ENCODE measurements at places on chromosomes 6 and 20. TPM values are rescaled to one million over a fixed set of nuclear protein-coding genes. Genes with fewer than 3 reads are reported as not detected.

GRCh38 chr6:119024111-119024510 lies 54.4 kb downstream of the FAM184A start:
- no peak for DNase-seq

GRCh38 chr6:41039060-41039998 lies at the start of gene UNC5CL:
UNC5CL (minus strand) TSS chr6:41039221; CDS start chr6:41035074, 4,147 bp downstream.
- DNase-seq: no peak

GRCh38 chr20:8213270-8213669 lies 81.2 kb downstream of the PLCB1 start:
- DNase-seq: no peak

- no peak for DNase-seq
These were observed 50.9 kb downstream of the COL12A1 start for GRCh38 chr6:75154973-75155372.

DNA sequence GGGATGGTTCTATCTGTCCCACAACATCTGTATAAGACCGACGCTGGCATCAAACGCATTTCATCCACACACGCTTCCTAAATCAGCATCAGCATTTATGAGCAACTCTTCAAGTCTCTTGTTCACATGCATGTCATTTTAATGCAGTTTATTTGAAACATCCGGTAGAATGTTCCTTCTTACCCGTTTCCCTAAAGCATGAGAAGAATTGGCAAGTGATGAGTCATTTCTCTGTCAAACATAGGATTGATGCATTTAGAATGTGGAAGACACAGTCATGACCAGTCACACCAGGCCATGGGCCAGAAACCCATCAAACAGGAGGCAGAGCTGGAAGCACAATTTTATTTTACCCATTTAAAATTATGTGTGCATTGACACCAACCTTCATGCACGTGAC lies 122.8 kb downstream of the UST start:
- peak; percentile 94 for DNase-seq

- DNase-seq: no peak
These were observed 28.1 kb downstream of the PAK5 start for GRCh38 chr20:9810738-9811137.

- peak; percentile 56 for DNase-seq
These were observed 107.4 kb upstream of the MAP7 start for GRCh38 chr6:136657666-136658065.

DNA sequence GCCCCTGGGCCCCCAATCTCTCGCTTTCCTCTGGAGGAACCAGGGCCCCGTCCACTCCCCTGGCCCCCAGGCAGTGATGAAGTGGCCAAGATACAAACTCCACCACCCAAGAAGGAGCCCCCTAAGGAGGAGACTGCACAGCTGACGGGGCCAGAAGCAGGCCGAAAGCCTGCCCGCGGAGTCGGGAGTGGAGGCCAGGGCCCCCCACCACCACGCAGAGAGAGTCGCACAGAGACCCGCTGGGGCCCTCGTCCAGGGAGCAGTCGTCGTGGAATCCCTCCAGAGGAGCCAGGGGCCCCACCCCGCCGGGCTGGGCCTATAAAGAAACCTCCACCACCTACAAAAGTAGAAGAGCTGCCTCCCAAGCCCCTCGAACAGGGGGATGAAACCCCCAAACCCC lies 10.7 kb downstream of the PRRC2A start:
- DNase-seq: no peak

- DNase-seq: peak; percentile 77
These were observed at the start of gene CD2AP for GRCh38 chr6:47477497-47478232. CD2AP (plus strand) TSS chr6:47477789; CDS start chr6:47478245, 456 bp downstream.

GRCh38 chr20:15923030-15923776 lies 650.0 kb downstream of the KIF16B start:
- no peak for DNase-seq

DNA sequence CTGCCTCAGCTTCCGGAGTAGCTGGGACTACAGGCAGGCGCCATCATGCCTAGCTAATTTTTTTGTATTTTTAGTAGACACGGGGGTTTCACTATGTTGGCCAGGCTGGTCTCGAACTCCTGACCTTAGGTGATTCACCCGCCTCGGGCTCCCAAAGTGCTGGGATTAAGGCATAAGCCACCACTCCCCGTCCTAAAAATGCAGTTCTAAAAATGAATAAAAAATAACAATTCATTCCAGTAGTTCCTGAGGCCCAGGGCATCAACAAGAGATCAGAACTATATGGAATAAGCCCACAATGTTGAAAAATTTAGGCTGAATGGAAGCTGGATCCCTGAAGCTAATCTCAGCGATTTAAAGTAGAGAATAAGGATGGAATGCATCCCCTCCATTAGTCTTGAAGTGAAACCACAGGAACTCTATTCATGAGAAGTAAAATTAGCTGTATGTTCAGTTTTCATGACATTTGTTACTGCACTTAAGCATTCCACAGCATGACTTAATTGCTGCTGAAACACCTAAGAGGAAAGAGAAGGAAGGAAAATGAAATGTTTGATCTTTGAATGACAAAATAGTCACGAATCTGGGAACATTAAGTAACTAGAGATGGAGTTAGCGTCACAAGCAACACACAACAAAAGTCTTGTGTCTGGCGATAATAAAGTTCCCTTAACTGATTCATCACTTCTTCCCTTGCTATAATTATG lies 80.4 kb upstream of the RIPOR2 start:
- DNase-seq: peak; percentile 79

DNA sequence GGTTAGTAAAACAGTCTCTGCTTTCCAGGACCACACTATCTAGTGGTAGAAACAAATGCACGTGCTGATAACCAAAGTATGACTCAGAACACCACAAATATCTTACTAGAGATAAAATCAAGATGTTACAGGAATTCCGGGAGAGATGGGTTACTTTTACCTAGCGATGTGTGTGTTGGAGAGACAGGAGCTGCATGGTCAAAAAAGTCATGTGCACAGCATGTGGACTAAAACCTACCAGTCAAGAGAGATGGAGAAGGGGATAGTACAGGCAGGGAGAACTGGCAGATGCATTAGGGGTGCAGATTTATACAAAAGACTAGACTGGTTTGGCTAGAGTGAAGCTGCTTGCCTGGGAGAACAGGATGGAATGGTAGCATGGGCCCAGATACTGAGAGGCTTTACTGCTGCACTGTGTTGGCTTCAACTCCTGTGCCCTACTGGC lies 75.3 kb upstream of the MRAP2 start:
- DNase-seq: no peak

GRCh38 chr20:44586289-44586911 lies 4.0 kb downstream of the PKIG start:
- no peak for DNase-seq

DNA sequence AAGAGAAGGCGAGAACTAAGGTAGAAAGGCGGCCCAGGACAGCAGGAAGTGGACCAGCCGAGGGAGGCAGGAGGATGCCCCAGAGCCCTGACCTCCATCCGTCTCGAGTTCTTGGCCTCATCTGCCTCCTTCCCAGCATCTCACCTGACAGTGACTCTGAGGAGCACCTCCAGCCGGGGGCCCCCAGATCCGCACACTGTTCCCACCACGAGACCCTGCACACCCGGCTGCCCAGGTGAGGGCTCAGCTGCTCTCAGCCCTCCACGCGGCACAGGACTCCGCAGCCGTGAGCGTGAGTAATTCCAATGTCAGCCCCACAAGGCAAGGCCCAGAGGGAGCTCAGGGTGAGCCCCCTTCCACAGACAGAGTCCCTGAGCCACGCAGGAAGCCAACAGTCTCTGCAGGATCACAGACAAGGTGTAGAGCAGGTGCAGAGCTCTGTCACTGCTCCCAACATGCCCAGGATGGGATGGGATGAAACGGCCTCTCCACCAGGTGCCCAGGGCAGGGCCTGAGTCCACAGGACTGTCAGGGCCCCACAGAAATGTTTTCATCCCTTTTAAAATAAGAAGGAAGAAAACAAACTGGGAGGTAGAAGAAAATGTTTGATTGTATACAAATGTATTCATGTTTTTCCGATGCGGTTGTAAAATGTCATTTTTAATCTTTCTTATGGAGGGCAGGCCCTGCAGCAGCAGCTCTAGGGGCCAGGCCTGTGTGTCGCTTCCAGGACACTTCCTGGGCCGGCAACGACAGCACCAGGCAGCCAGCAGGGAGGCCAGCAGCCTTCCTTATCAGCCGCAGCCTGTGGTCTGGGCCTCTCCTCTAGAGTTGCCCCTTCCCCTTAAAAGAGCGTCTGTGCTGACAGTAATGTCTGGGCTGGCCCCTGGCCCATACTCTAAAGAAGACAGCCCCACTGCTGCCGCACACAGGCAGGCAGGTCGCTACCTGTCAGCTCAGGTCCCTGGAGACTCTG lies 66.9 kb downstream of the DLL1 start:
- DNase-seq: no peak

DNA sequence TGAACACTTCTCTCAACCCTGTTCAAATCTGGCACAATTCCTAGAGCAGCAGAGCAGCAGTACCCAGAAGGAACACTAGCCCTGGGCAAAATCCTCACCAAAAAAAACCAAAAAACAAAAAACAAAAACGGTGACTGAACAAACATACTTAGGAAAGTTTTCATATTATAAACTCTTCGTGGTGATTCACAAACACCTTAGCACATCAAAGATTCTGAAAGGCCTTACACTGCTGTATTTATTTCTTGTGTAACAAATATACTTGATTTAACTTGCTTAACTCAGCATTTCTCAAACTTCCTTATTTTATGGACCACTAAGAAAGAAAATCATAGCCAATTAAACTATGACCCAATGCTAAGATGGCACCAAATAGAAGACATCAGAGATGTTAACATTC lies 57.8 kb upstream of the RREB1 start:
- no peak for DNase-seq

GRCh38 chr20:25271486-25272222 lies 23.8 kb downstream of the PYGB start:
- no peak for DNase-seq

GRCh38 chr6:14464055-14464454 lies 346.5 kb downstream of the CD83 start:
- peak; percentile 28 for DNase-seq

DNA sequence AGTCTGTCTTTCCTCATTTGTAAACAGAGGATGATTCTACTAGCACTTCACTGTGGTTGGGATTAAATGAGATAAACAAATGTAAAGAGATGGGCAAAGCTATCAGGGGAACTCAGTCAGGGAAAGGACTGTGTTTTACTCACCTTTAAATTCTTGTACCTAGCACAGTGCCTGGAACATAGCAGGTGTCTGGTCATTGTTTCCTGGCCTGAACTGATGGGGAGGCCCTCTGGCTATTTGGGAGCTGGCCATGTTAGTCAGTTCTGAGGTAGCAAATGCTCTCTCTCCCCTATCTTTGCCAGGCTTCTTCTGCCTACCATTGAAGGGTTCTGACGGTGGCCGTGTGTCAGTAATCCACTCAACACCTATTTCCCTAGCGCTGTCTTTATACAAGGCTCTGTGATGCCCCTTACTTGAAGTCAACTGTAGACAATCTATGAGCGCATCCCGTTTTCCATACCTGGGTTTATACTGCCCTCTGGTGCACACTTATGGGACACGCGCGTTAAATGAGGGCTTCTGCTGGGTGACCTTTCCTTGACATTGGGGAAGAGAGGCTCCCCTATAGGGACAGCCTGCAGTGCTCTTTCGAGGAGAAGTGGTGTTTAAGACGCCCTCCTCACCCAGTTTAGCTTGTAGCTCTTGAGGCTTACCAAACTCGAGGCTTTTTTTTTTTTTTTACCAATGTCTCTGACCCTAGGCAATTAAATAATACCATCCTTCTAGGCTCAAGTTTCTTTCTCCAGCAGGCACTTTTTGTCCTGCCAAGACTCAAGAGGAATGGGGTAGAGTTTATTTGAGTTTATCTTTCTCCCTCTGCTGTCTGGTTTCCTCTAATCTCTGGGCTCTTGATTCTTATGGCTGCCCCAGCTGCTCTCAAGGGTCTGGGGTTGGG lies 4.0 kb upstream of the SPATS1 start:
- DNase-seq: peak; percentile 63

DNA sequence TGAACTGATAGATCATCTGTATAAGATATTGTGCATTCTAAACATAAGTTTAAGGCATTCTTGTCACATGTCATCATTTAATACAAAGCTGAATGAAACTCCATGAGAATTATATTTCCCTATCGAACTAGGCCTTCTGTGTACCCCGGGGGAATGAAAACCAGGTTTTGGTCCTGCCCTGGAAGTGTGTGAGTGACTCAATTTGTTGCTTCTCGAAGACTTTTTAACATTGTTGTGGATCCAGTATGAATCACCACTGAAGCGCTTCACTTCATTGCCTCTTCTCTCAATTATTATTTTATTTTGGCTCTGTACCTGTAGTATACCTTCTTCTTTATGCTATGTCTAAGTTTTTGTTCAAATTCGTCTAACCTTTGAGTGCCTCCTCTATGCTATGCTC lies 150.8 kb downstream of the GRIK2 start:
- no peak for DNase-seq

DNA sequence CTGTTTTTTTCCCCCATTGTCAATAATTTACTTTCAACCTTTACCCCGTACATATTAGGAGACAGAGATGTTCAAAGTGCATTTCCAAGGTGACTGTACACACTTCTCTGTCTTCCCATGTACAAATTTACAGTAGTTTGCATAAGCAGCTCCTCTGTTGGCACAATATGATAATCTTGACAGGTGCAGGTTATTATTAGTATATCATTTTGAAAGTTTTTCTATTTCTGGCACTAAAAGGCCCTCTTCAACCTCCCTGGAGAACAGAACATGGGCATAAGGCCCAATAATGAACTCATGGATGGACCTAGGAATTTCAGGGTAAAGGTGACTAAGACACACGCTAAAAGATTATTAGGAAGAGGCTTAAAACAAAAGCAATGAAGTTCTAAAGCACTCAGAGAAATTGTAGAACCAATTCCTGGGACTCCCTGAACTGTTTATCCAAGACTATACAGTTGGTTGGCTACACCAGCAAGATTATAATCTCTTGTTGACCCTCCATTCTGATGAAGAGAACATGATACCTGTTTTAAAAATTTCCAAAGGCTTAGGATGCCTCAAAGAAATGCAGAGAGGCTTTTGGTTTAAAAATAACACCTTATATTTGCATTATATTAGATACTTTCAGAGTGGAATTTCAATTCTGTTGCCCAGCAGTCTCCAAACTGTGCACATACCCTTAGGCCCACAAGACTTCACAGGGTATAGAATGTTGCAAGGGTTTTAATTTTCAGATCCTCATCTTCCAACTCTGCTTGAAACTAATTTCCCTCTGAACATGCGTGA lies 1.1 kb downstream of the AIG1 start:
- peak; percentile 36 for DNase-seq

Gene ARHGAP18
- 18.6 TPM for polyA plus RNA-seq

Gene PDE7B
- polyA plus RNA-seq: 7.9 TPM

Gene ISM1
- 0.15 TPM for polyA plus RNA-seq

Gene ECHDC1
- 64.4 TPM for polyA plus RNA-seq

Gene ANKRD6
- 0.63 TPM for polyA plus RNA-seq

Gene BPIFB4
- polyA plus RNA-seq: not detected

Gene RAET1E
- polyA plus RNA-seq: 0.12 TPM
